ENCODE measurements at places on chromosomes 3 and 15.
A peak's percentile ranks its signal among the peaks of the same experiment; 100 is the strongest.

GRCh38 chr15:99546441-99547100 is 19.2 kb upstream of the MEF2A start:
- no peak for DNase-seq

- no peak for DNase-seq
These were observed 32.2 kb upstream of the GUCA1C start for GRCh38 chr3:108985844-108986243.

GRCh38 chr3:152499791-152500385 is 231.2 kb downstream of the MBNL1 start:
- no peak for DNase-seq

DNA sequence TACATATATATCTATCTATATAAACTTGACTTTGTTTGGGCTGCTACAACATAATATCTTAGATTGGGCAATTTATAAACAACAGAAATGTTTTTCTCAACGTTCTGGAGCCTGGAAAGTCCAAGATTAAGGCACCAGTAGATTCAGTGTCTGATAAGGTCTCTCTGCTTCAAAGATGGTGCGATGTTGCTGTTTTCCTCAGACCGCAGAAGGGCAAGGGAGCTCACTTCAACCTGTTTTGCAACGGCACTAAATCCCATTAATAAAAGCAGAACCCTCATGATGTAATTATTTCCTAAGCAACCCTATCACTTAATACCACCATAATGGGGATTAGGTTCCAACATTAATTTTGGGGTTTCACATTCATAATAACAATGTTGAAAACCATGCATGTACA is 1134.8 kb downstream of the NSUN3 start:
- no peak for DNase-seq

- DNase-seq, result no peak
These were observed 43.4 kb upstream of the TPM1 start for GRCh38 chr15:62999178-62999577.

GRCh38 chr3:132404276-132404675 is 13.0 kb upstream of the DNAJC13 start:
- no peak for DNase-seq

GRCh38 chr3:30513374-30514152 is 92.8 kb upstream of the TGFBR2 start:
- DNase-seq, result no peak

DNA sequence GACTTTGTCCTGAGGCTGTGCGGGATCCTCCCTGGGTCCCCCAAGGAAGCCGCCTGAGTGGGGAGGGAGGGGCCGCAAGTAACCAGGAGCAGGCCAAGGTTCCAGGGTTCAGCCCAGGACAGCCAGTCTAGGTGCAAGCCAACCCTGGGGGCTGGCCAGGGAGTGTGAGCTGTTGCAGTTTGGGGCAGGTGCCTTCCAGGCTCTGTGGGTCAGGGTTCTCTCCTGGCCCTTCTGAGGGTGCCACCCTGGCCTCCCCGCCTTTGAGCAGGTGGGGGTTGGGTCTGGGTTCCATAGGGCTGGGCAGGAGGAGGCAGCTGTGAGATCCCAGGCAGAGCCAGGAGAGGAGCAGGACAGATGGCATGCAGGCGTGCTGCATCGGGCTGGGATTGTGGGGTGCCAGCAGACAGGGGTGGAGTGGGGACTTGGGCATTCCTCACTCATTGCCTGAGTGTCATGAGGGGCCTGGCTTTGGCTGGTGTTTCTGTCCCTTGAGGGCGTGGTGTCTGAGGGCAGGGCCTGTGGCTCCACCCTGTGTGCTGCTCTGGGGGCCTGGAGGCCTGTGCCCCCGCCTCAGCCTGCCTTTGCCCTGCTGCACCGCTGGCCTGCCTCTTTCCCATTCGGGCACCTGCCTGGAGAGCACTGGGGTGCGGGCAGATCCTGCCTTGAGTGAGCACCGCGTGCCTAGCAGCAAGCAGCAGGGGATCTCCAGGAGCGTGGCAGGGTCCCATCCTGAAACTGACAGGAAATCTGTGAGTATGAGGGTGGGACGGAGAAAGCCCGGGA is 18.4 kb downstream of the KLF13 start:
- DNase-seq, result no peak

- peak; percentile 84 for DNase-seq
These were observed 121.9 kb upstream of the PDZRN3 start for GRCh38 chr3:73746623-73747022.

Data from NCI-H526 (cell line).